CD4-positive, alpha-beta T cell treated with Interleukin-12 subunit alpha and Interleukin-12 subunit beta, for 1 hour (primary cell): ENCODE measurements at places on chromosomes 5 and 9.

GRCh38 chr9:24382566-24382965 lies 163.1 kb downstream of the IZUMO3 start:
- DNase-seq, result no peak

GRCh38 chr5:52738095-52738506 lies 49.6 kb upstream of the ITGA1 start:
- DNase-seq, result no peak

- no peak for DNase-seq
Measured at GRCh38 chr9:38652486-38652885, 32.1 kb upstream of the ANKRD18A start.

DNA sequence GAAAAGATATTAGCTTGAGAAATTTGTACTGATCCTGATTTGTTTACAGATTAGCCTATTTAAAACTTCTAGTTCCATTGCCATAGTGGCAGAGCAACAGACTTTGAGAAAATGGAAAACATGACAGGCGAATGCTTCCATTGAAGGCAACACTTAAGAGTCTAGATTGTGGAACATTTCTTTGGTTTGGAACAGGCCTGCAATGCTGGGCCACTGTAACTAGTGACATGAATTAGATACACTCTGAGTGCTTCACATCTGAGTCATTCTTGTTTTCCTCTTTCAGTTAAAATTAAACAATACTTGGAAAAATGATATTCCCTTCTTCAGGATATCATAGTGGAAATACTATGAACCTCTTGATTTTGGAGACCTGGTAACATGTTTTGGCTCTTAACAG lies 453.6 kb upstream of the TUSC1 start:
- DNase-seq, result no peak

GRCh38 chr5:963673-964531 lies 44.7 kb upstream of the NKD2 start:
- DNase-seq, result peak; percentile 21

DNA sequence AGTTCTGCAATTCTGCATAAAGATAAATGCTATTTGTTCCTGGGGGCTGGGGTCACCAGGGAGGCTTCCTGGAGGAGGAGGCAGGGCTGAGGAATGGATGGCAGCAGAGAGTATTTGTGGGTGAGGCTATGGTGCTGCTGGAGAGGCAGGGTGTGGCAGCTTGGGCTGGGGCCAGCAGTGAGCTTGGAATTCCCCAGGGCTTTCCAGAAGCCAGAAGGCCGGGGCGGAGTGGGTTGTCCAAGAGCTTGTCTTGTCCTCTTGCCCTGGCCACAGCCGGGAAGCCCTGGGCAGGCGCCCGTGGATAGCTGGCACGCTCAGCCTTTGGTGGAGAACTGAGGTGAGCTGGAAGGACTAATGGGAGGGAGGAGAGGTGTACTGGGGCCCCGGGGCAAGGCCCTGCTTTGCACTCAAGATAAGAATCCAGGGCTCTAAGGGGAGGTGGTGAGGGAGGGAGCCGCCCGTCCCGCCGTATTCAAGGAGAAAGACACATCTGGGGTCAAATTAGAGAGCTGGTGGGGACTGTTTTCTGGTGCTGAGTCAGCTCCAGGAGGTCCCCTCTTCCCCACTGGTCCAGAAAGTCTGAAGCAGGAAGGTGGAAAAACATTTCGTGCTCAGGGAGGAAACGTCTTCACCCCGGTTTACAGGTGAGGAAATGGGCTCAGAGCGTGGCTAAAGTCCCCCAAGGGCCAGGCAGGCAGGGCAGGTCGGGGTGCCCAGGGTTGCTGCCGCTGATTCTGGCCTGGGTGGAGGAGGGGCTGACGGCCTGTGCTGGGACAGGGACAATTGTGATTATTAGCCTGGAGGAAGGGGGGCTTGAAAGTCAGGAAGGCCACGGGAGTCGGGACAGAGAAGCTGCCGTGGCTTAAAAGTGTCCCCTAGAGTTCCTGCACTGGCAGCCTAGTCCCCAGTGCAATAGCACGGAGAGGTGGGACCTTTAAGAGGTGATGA lies 26.9 kb upstream of the CNOT6 start:
- DNase-seq, result no peak
